CD8-positive, alpha-beta memory T cell (primary cell): ENCODE measurements at places on chromosomes 16 and 17. TPM values are rescaled to one million over a fixed set of nuclear protein-coding genes. Genes with fewer than 3 reads are reported as not detected.

FGF11 gene
- 1.1 TPM for total RNA-seq

CSF3 gene
- total RNA-seq, result not detected

LGALS9C gene
- not detected for total RNA-seq

MYH11 gene
- total RNA-seq, result not detected

ITGB3 gene
- 0.07 TPM for total RNA-seq

MED13 gene
- total RNA-seq, result 63.3 TPM

UNC45B gene
- not detected for total RNA-seq

SLC5A11 gene
- total RNA-seq, result 0.15 TPM

SLC16A13 gene
- total RNA-seq, result 7.7 TPM

CD300LF gene
- not detected for total RNA-seq

PDILT gene
- total RNA-seq, result not detected

BAIAP3 gene
- 7.5 TPM for total RNA-seq

NOD2 gene
- 1.8 TPM for total RNA-seq

GNAO1 gene
- 2.5 TPM for total RNA-seq

SEZ6 gene
- not detected for total RNA-seq

OR3A3 gene
- not detected for total RNA-seq

C17orf78 gene
- not detected for total RNA-seq

SEPTIN12 gene
- total RNA-seq, result not detected

BHLHA9 gene
- not detected for total RNA-seq

TVP23A gene
- not detected for total RNA-seq

KCNJ2 gene
- total RNA-seq, result not detected

PYDC1 gene
- total RNA-seq, result not detected

ENPP7 gene
- total RNA-seq, result 0.11 TPM

FAM20A gene
- not detected for total RNA-seq

NOG gene
- 0.73 TPM for total RNA-seq

FBXL16 gene
- total RNA-seq, result 11.1 TPM

GSG1L gene
- total RNA-seq, result not detected

KRTAP9-2 gene
- total RNA-seq, result not detected

CCL16 gene
- total RNA-seq, result not detected

STAC2 gene
- not detected for total RNA-seq

SLC16A3 gene
- total RNA-seq, result 31.8 TPM

ZC3H18 gene
- 102 TPM for total RNA-seq
